Stimulated activated CD4-positive, alpha-beta T cell treated with anti-CD3 and anti-CD28 coated beads, Interleukin-12 subunit alpha, Interleukin-12 subunit beta, amount 100 ng/mL, for 24 hours (primary cell): ENCODE measurements at places on chromosomes 12 and 14.

- DNase-seq = no peak
Measured at GRCh38 chr14:60848066-60848465, 113.5 kb downstream of the MNAT1 start.

DNA sequence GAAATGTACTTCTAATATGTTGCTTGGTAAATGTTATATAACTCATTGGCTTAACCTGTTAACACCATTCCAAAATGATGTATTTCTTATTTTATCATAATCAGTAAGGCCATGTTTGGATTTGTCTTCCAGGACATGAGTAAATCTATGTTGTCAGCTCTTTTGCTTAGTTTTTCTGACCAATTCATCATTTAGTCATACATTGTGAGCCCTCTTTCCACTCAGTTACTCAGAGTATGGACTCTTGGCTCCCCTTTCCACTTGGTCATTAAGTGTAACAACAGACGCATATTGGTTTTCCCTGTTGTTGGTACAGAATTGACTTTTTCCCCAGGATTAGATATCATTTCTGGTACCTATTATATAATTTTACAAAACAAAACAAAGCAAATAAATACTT, 9.0 kb upstream of the CLEC4D start:
- no peak for DNase-seq

DNA sequence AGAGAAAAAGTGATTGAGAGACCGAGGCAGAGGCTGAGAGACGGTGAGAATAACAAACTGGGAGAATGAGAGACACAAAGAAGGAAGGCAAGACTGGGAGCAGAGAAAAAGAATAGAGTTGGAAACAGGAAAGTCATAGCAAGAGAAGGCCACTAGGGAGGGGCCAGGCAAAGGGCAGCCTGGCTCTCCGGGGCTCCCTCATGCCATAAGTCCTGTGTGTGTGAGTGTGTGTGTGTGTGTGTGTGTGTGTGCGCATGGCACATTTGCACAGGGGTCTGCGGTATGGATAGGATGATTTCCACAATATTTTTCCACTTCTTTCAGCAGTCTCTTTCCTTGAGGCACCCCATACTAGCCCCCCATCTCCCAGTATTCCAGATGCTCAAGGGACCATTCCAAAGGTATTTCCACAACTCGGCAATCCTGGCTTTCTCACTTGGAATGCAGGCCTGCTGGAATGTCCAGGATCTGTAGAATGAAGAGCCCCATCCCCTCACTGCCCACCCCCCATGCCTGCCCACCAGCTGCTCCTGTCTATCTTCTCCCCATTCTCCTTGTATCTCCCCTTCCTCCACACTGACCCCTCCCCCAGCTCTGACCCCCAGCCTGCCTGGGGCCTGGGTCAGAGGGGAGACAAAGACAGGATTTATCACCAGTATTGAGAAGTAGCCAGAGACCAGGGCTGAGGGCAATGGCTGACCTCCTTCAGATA, 9.0 kb downstream of the GPR84 start:
- no peak for DNase-seq

DNA sequence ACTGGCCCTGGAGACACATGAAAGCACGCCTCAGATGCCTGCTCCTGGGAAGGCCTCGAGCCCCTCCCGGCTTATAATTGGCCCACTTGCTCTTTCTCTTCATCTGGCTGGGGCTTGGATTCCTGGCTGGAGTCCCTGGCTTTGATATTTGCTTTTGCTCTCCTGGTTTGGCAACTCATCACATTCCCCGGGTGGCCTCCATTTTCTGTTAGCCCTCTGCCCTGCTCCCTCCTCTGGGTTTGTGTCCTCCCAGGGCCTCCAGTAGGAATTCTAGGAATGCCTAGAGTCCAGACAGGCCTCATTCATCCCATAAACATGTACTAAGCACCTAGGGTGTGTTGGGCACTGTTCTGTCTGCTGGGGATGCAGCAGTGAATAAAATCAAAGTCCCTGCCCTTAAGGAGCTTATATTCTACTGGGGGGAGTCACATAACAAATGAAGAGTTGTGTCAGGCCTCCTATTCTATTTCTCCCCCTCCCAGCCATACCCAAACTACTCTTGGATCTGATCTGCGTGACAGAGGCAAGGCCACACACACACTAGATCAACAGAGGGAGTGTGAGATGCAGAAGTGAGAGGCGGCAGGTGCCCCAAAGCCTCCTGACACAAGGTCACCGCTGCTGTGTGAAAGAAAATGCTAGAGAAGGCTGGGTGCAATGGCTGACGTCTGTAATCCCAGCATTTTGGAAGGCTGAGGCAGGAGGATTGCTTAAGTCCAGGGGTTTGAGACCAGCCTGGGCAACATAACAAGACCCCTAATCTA, 21.3 kb upstream of the TSPAN9 start:
- DNase-seq = no peak

DNA sequence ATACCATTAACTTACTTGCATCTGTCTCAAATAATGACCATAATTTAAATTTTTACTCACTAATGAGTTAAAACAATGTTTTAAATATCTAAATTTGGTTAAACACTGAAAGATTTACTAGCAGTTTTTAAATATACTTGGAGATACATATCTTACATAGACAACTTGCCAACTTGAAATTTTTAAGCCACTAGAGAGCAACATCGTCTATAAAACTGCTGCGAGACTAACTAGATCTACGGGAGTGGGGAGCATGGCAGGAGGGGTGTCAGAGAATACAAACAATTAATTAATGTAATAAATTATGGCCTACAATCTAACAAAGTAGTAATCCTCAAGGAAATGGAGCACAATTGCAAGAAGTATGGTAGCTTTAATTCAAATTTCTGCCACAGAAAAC, 120.4 kb downstream of the LRRIQ1 start:
- DNase-seq = no peak

- no peak for DNase-seq
Measured at GRCh38 chr14:50619569-50620141, 48.5 kb downstream of the SAV1 start.

GRCh38 chr14:64053694-64054669, 201.2 kb downstream of the SYNE2 start:
- no peak for DNase-seq

DNA sequence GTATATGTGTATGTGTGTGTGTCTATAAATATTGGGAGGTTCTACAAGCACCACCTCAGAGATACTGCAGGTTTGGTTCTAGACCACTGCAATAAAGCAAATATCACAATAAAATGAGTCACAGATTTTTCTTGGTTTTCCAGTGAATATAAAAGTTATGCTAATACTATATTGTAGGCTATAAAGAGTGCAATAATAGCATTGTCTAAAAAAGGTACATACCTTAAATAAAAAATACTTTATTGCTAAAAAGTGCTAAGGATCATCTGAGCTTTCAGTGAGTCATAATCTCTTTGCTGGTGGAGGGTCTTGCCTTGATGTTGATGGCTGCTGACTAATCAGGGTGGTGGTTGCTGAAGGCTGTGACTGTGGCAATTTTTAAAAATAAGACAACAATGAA, 111.1 kb downstream of the VEZT start:
- no peak for DNase-seq
